Lower lobe of right lung (tissue), 2 donors: ENCODE measurements at places on chromosomes 3 and 15. TPM values are rescaled to one million over a fixed set of nuclear protein-coding genes. Genes with fewer than 3 reads are reported as not detected.

GRCh38 chr3:52064561-52064960, 8.2 kb upstream of the DUSP7 start:
- DNase-seq = no peak
- no peak overlapping the region for H3K27ac ChIP-seq
- no peaks in the 10 kb centered on the region for H3K36me3 ChIP-seq
- peaks cover 33% of the 10 kb centered on the region for H3K4me1 ChIP-seq
- H3K27me3 ChIP-seq = no peaks in the 10 kb centered on the region
- H3K4me3 ChIP-seq = no peak overlapping the region

DNA sequence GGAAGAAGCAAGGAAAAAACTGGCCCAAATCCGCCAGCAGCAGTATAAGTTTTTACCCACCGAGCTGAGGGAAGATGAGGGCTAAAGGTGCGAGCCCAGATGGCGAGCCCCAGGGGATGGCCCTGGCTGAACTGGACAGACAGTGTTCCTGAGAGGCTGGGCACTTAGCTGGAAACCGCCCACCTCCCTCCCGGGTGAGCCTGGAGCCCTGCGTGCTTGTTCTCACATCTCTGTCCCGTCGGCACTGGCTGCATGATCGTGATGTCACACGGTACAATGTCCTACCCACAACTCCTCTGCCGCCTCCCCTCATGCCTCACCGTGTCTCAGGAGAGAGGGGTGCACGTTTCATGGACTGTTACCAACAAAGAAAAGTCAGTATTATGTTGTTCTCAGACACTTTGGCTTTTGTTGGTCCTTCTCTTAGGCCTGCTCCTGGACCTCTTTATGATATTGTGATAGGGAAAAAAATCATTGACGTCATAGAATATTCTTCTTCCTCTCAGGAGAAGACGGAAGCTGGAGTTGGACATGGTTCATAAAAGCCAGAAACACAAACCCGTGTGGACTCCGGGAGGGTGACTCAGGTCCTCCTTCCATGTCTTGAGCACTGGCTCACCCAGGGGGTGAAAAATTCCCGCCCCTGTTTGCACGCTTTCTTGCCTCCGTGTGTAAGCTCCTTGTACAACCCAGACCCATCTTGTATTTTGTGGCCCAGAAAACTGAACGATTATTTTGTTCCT, 201.8 kb upstream of the TPM1 start:
- H3K4me1 ChIP-seq = no peaks in the 10 kb centered on the region
- no peaks in the 10 kb centered on the region for H3K36me3 ChIP-seq
- DNase-seq = no peak
- no peak overlapping the region for H3K27ac ChIP-seq
- no peaks in the 10 kb centered on the region for H3K27me3 ChIP-seq

GRCh38 chr3:4864503-4864902, 114.7 kb upstream of the BHLHE40 start:
- no peaks in the 10 kb centered on the region for H3K27me3 ChIP-seq
- peaks cover 34% of the 10 kb centered on the region for H3K4me1 ChIP-seq
- no peaks in the 10 kb centered on the region for H3K36me3 ChIP-seq
- no peak overlapping the region for H3K27ac ChIP-seq
- DNase-seq = no peak

- H3K27me3 ChIP-seq = no peaks in the 10 kb centered on the region
- no peak overlapping the region for H3K27ac ChIP-seq
- no peaks in the 10 kb centered on the region for H3K36me3 ChIP-seq
Measured at GRCh38 chr3:39249453-39250115, 30.3 kb downstream of the CX3CR1 start.

DNA sequence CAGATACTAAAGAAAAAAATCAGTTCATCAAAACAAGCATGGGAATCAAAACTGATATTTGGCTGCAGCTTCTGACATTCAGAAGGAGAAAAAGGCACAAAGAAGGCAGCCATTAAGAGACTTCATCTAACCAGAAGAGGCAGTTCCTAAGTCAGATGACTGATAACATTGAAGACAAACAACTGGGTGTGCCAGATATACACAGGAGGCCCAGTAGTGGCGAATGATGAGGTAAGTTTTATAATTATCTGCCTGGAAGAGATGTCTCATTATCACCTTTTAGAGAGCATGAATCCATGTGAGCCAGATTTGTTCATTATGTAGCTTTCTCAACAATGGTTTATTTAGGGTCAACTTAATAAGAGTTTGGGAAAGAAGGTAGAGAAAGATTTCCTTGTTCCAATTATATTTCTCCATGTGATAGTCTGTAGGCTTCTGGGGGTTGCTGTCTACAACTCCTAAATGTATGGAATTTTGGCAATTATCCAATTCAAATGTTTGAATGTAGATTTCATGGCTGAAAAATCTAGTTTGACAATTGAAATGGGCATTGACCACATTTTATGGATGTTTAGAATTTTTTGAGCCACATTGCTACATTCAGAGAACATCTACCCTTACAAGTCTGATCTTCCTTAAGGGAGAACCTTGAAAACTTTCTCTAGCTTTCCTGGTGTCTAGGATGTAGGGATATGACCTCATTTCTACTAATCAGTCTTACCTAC, 50.4 kb upstream of the RASGRF1 start:
- no peaks in the 10 kb centered on the region for H3K4me1 ChIP-seq
- H3K27ac ChIP-seq = no peak overlapping the region
- no peak for DNase-seq
- H3K36me3 ChIP-seq = no peaks in the 10 kb centered on the region

GRCh38 chr3:184029443-184029842, 2.1 kb upstream of the HTR3D start:
- no peaks in the 10 kb centered on the region for H3K36me3 ChIP-seq
- H3K27me3 ChIP-seq = no peaks in the 10 kb centered on the region
- no peaks in the 10 kb centered on the region for H3K4me1 ChIP-seq
- DNase-seq = no peak
- no peak overlapping the region for H3K27ac ChIP-seq

DNA sequence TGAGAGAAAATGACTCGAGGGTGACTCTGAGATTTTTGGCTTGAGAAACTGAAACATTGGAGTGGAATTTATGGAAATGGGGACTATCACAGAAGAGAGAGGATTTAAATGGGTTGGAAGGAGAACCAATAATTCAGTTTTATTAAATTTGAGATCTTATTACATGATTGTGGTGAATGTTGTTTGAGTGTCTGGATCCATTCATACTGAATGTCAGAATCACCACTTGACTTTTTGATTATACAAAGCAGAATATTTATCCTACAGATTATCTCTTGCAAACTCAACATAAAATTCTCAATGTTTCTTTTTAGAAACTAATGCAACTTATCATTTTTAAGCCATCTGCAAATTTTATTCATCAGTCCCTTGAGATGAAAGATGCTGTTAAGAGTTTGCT, 332.8 kb downstream of the CNTN3 start:
- H3K27me3 ChIP-seq = no peaks in the 10 kb centered on the region
- no peaks in the 10 kb centered on the region for H3K36me3 ChIP-seq
- no peak overlapping the region for H3K4me3 ChIP-seq
- no peaks in the 10 kb centered on the region for H3K4me1 ChIP-seq
- no peak overlapping the region for H3K27ac ChIP-seq
- no peak for DNase-seq

DNA sequence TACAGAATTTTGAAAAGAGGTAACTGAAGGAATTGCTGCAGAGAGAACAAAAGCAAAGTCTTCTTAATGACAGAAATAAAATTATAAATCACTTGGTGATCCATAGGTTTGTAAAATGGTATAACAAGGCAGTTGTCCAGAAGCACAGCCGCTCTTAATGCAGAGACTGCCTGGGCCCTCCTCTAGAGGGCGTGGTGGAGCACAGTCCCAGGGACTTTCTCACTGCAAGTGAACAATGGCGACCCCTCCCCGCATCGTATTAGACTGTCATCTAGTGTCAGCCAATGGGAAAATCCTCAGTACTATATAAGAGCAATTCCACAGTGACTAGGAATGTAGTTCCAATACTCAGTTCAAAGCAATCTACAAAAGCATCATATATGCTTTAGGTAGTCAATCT, 26.4 kb upstream of the ZBED2 start:
- no peaks in the 10 kb centered on the region for H3K36me3 ChIP-seq
- H3K4me3 ChIP-seq = no peak overlapping the region
- no peak overlapping the region for H3K27ac ChIP-seq
- DNase-seq = no peak
- no peaks in the 10 kb centered on the region for H3K4me1 ChIP-seq

GRCh38 chr3:187016639-187017345, 86.5 kb downstream of the ST6GAL1 start:
- DNase-seq = no peak
- H3K27ac ChIP-seq = no peak overlapping the region
- no peaks in the 10 kb centered on the region for H3K36me3 ChIP-seq
- peaks cover 56% of the 10 kb centered on the region for H3K4me1 ChIP-seq

DNA sequence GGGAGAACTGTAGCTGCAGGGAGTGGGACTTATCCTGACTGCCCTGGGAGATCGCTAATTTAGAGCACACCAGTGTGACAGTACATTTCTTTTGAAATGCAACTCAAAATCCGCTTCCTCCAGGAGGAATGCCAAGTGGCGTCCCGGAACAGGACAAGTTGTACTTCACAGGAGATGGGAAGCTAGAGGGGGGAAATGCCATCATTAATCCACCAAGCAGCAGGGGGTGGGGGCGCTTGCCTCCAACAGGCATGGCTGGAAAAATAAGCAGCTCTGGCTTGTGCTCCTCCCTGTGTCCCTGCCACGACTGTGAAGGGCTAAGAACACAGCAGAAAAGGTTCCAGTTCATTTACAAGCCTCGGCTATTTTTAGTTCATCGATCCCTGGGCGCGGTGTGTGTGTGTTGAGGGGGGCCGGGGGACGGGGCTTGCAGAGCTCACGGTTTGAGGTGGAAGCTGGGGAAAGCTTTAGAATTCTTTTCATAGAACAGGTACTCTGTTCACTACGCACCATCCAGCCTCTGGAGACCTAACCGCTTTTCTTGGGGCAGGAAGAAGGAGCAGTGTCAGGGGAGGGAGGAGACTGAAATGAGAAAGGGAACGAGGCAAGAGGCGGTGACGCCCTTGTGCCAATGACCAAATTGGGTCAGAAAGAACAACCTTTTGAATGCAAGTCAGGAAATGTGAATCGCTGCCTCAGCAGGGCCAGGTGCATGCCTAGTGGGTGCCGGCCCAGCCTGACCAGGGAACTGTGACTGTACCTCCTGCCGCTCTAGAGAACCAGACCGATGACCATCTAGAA, 51.8 kb upstream of the DGKG start:
- peaks cover 20% of the 10 kb centered on the region for H3K4me1 ChIP-seq
- H3K36me3 ChIP-seq = no peaks in the 10 kb centered on the region
- peak overlapping the region; percentile 43 for H3K4me3 ChIP-seq
- DNase-seq = peak; percentile 51
- no peaks in the 10 kb centered on the region for H3K27me3 ChIP-seq

DNA sequence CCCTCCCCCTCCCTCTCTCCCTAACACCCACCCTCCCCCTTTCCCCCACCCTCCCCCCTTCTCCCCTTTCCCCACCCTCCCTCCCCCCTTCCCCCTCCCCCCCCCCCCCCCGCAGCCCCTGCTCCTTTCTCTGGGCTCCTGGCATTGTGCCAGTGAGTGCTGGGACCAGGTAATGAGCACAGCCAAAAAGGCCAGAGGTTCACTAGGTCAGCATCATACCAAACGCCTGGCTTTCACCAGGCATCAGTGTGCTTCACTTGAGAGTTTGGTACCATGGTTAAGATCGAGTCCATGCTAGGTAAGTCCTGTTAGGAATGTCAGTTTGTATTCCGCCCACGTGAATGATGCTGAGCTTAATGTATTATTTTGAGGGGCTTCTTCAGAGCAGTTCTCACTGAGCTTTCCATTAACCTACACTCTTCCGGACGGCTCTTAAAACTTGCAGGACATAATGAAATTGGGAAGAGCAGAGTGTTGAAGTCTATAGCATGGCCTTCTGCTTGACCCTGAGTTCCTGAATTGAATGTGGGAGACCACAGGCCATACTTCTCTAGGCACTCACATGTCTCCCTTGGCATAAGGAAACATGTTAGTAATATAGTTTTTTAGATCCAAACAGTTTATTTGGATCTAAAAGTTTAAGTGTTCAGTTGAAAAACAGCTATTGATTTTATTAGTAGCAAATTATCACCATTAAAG, 45.6 kb downstream of the SENP2 start:
- no peak overlapping the region for H3K27ac ChIP-seq
- no peak overlapping the region for H3K4me3 ChIP-seq
- H3K4me1 ChIP-seq = peaks cover 24% of the 10 kb centered on the region
- H3K27me3 ChIP-seq = no peaks in the 10 kb centered on the region
- no peak for DNase-seq

GRCh38 chr15:52529341-52529924, 753 bp upstream of the MYO5A start:
- H3K27me3 ChIP-seq = peaks cover 10% of the 10 kb centered on the region
- DNase-seq = no peak
- H3K4me1 ChIP-seq = peaks cover 23% of the 10 kb centered on the region
- H3K27ac ChIP-seq = peak overlapping the region; percentile 83
- peak overlapping the region; percentile 76 for H3K4me3 ChIP-seq
- H3K36me3 ChIP-seq = no peaks in the 10 kb centered on the region

GRCh38 chr3:157961665-157962064, 144.6 kb downstream of the SHOX2 start:
- no peaks in the 10 kb centered on the region for H3K4me1 ChIP-seq
- H3K27ac ChIP-seq = no peak overlapping the region
- no peak for DNase-seq

- peaks cover 4% of the 10 kb centered on the region for H3K4me1 ChIP-seq
- H3K27me3 ChIP-seq = no peaks in the 10 kb centered on the region
- H3K4me3 ChIP-seq = no peak overlapping the region
- H3K27ac ChIP-seq = no peak overlapping the region
Measured at GRCh38 chr3:40086890-40087883, 222.3 kb upstream of the EIF1B start.

GRCh38 chr3:194447161-194447560, 39.6 kb downstream of the ATP13A3 start:
- DNase-seq = no peak
- H3K27me3 ChIP-seq = no peaks in the 10 kb centered on the region
- H3K36me3 ChIP-seq = peaks cover 88% of the 10 kb centered on the region
- no peak overlapping the region for H3K4me3 ChIP-seq
- H3K4me1 ChIP-seq = no peaks in the 10 kb centered on the region

ROBO2 gene
- total RNA-seq = 11.8 TPM

LRRC31 gene
- total RNA-seq = 1.1 TPM

GOLGA6L25 gene
- total RNA-seq = not detected

ARHGAP31 gene
- 100 TPM for total RNA-seq

PBRM1 gene
- 88.3 TPM for total RNA-seq

KBTBD13 gene
- not detected for total RNA-seq

ACVR2B gene
- total RNA-seq = 8.2 TPM

CD86 gene
- total RNA-seq = 29.5 TPM

CHRM5 gene
- total RNA-seq = not detected
